ENCODE measurements at places on chromosomes 12 and 14.

- no peak for DNase-seq
Observed at GRCh38 chr12:38144049-38144448, 172.5 kb upstream of the ALG10B start.

DNA sequence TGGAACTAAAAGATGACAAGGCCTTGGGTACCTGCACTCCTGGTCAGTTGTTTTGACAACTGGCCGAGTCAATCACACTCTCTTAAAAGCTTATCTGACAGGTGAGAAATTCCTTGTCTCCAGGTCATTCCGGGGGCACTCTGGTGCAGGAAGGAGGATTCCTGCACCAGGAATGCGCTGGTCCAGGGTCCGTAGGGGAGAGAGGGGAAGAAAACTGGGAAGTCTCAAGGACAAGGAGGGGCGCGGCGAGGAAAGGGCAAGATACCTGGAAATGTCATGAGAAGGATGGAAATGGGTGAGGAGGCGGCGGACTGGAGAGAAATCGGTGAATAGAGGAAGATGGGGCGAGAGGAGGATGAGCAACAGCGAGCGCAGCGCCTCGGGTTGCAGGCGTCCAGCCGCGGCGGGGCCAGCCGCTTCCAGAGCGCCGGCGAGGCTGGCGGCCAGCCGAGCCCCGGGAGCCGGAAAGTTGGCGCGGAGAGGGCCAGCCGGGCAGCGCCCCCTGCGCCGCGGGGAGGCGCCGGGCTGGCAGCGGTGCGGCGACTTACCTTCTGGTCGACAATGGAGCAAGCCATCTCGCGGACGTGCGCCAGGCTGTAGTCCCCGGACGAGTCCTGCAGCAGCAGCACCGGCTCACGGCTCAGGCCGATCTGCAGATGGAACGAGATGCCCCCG is 809 bp downstream of the PRKD1 start:
- DNase-seq, result peak; percentile 53

DNA sequence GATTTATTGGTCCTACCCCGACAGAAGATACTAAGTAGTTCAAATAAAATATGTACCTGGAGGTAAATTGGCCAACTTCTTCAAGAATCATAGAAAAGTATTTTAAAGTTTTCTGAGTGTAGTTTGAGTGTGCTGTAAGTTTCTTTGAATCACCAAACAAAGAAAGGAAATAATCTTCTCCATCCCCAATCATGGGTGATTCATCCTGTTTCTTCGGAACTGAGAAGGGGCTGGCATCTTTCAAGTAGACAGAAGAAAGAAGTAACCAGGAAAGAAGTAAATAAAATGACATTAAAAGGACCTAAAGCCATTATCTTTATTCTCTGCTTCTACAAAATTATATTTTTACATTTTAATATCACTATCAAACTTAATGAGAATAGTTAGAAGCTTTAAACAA is 6.8 kb downstream of the LMNTD1 start:
- DNase-seq, result no peak

DNA sequence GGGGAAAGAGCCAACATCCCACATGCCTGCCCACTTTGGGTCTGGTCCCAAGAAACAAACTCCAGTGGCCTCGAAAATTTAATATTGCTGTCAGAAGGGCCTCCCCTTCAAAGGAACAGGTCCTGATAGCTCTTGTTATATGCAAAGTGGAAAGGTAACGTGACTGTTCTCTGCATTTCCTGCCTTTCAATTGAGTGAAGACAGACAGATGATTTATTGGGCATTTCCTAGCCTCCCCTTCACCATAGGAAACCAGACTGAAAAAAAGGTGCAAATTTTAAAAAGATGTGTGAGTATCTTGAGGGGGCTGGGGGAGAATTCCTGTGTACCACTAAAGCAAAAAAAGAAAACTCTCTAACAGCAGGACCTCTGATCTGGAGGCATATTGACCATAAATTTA is 235.2 kb downstream of the ZFP36L1 start:
- DNase-seq, result no peak

- DNase-seq, result no peak
Observed at GRCh38 chr12:130058926-130059472, 103.3 kb upstream of the FZD10 start.

DNA sequence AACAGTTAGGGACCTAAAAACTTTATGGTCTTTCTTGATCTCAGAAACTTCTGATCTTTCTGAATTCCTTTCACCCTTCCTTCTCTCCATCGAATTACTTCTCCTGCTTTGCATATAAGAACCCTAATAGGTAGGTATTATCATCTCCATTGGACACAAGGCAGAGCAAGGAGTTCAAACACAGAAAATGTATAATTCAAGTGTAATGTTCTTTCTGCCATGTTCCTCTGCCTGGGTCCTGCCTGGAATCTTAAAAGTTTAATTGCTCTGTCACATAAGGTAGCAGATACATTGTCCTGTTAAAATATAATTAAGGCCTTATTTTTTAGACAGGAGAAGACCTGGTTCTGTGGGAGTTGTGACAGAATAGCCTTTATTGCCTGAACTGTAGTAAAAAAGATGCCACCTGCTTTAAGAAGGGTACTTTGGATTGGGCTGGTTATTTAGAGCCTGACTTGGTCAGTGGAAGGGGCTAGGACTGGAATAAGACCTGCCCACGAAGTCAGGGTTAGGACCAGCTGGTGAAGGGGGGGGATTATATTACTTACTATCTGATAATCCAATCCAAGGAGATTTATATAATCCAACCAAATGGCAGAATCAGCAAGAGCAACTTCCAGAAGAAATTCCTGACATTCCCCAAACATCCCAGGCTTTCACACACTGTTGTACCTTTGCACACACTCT is 10.4 kb downstream of the G2E3 start:
- DNase-seq, result no peak

DNA sequence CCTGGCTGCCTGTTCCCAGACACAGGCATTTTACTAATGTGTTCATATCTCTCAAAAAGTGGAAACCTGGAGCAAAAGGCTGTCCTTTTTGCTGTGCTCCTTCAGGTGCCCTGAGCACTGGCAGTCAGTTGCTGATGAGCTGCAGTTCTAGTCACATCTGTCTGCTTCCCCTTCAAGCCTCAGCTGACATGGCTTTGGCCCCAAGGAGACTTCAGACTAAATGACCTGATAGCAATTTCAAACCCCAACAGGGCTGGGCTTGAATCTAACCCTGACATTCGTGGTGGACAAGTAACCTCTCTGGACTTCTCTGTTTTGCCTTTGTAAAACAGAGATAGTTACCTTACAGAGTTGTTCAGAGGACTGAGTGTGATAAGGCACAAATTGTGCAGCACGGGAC is 5.7 kb downstream of the SERPINA9 start:
- no peak for DNase-seq

- DNase-seq, result no peak
Observed at GRCh38 chr14:33229269-33229929, 290.7 kb downstream of the NPAS3 start.

- DNase-seq, result no peak
Observed at GRCh38 chr14:102491366-102491765, 18.2 kb downstream of the ANKRD9 start.

GRCh38 chr12:58034712-58035111 is 93.3 kb downstream of the ATP23 start:
- DNase-seq, result no peak

All from endothelial cell (in vitro differentiated cells).